ENCODE measurements at places on chromosomes 16 and 17.

DNA sequence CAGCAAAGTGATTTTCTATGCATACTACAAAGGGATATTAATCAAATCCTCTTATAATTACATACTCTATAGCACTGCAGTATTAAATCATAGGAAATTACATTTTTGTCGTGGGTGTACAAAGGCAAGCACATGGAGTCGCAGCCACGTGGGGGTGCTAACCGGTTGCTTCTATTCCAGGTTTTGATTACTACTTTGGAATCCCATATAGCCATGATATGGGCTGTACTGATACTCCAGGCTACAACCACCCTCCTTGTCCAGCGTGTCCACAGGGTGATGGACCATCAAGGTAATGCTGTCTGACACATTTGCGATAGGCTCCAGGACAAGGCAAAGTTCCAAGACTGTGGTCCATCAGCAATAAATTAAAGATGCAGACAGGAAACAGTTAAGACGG, 60.1 kb downstream of the ARSG start:
- no peak for DNase-seq

DNA sequence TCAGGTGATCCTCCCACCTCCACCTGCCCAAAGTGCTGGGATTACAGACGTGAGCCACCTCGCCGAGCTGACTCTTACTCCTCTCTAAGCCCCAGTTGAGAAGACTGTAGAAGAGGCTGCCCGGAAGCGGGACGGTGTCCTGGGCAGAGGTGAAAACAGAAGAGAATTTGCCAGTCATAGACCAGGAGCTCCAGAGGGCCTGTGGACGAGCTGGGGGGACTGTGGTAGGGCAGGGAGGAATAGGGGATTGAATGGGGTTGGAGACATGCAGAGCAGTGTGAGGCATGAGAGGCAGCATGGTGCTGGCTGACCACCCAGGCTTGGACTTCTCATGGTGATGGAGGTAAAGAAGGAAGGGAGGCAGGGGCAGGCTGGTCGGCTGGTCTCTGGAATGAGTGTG, 17.1 kb upstream of the PHB1 start:
- DNase-seq, result no peak

GRCh38 chr16:27703545-27703944, 153.6 kb downstream of the KATNIP start:
- no peak for DNase-seq

- DNase-seq, result no peak
These were observed 17.5 kb upstream of the ADAM11 start for GRCh38 chr17:44741316-44741715.

DNA sequence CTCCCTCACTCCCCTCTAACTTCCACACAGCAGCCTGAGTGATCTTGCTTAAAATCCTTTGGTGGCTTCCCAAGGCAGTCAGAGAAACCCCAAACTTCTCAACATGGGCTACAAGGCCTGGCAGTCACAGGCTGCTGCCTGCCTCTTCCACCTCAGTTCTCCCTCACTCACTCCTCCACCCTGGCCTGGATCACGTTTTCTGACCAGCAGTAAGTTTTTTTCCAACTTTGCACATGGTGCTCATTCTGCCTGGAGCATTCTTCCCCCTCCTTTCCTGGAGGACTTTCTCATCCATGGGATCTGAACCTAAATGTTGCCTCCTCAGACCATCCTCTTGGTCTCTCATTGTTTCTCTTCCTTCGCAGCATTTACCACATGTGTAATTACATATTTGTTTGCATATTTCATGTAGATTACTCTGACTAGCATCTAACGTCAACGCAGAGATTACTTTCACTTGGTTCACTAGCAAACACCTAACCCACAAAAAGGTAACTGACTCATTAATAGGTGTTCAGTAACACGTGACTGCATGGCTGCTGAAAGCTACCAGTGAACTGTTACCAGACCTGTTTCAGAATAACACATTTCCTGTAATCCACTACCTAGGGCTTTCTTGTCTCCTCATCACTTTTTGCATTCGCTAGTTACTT, 17.1 kb downstream of the GNA13 start:
- no peak for DNase-seq

DNA sequence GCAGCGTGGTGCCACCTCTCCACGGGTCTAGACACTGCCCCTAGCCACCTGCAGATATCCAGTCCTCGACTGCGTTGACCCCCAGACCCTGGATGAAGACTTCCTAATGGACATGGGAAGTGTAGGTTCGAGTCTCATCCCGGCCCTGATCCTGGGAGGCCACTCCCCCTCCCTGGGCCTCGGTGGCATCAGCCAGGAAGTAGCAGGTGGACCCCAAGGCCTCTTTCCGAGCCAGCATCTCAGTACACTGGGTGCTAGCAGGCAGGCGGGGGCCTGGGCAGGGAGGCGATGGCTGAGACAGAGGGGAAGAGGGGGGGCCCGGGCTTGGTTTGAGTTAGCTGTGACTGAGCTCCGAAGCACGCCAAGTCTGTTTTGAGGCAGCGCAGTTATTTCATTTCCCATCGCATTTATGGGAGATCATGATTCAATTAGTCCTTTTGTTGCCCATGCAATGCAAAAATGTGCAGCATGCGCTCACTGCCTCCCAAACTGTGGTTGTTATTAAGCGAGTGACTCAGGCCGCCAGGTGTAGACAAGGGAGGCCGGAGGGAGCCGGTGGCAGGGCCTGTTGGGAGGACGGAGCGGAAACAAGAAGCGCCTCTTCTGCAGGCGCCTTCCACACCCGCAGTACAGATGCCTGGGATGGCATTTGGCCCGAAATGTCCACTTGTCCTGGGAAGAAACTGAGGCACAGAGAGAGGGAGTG, 25.3 kb upstream of the ZNF469 start:
- no peak for DNase-seq

DNA sequence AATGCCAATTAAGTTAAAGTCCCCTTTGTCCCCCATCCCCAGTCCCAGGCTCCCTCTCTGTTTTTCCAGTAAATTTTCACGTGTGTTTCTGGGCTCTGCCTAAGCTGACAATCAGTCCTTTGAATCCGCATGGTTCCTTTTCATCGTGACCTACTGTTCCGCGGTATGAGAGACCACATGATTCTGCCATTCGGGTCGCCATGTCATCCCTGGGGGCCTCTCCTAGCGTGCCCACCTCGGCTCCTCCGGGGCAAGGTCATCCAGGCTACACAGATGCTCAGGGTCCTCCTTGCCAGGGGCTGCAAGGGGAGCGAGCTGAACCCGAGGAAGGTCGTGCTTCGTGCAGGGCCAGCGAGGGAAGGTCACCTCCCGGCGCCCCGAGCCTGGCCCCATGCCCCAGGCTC, 157.6 kb downstream of the RAB11FIP4 start:
- peak; percentile 69 for DNase-seq

GRCh38 chr17:82836823-82837357, 2.9 kb downstream of the ZNF750 start:
- peak; percentile 11 for DNase-seq

All from NCI-H146 (cell line).